H1 (cell line): ENCODE measurements at places on chromosomes 4 and X.

DNA sequence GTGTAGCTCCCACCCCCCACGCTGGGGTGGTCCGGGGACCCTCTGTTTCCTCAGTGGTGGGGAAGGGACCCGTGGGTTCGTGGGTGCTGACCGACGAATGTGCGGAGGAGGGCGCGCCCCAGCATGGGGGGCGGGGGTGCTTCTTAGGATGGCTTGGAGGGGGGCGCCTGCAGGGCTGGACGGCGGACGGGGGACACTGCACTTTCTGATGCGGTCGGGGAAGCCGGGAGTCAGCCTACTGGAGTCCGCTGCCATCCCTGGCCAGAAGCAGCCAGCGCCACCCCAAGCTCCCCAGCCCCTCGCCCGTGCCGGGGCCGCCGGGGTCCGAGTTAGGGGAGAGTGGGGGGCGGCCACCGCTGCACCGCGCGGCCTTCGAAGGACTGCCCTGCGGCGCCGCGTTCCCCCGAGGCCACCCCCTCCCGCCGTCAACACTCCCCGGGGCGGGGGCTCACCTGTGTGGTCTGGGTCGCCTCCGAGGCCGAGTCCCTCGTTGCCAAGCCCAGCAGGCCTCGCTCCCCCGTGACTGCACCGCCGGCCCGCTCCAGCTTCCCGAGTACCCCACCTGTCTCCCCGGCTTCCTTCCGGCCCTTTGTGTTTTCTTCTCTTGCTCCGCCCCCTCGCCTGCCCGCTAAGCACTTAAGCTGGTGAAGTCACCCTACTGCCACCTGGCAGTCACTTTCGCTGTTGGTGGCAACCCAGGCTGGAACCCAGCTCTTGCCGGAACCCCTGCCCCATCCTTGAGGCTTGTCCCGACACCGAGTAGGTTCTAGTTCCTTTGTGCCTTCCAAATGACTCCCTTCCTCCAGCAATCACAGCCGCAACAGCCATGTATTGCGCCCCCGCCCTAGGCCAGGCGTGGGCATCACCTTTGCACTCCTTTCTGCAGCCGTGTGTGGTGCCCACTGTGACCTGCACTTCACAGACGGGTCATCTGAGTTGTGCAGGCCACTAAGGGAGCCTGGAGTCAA lies at the start of gene OCIAD2:
Gene OCIAD2 (minus strand): TSS at position 569 of the 968 bp plus-strand sequence. CDS start 2,225 bp downstream, outside the sequence.
- DNase-seq = peak; percentile 81

GRCh38 chrX:34557733-34558132 lies 99.4 kb downstream of the TMEM47 start:
- no peak for DNase-seq

DNA sequence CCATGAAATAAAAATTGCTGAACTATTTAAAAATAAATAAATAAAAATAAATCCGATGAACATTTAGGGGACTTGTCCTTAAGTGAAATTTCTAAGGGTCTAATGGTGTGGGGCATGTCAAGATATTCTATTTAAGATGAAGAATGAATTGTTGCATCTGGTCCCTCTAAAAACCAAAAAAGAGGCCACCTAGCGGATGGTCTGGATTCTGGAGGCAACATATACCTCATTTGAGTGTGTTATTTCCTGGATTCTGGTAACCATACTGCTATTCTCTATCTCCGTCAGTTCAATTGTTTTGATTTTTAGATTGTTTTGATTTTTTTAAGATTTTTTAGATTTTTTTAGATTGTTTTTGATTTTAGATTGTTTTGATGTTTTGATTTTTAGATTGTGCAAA lies 28.3 kb downstream of the AGTR2 start:
- DNase-seq = no peak

DNA sequence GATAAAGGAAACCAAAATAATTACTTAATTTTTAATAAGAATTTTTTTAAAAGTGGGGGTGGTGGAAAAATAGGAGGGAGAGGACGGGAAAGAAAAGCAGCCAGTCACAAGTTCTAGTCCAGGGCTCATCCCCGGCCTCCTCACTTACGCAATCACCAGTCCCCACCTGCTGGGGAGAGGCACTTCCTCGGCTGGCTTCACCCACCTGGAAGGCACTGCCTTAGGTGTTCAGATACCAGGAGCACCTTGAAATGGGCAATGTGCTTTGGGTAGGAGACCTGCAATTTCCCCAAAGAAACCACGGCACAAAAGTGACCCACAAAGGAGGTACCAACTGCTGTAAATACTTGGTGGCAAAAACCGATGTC lies 23.8 kb downstream of the AFAP1 start:
- DNase-seq = no peak

GRCh38 chr4:109444182-109444844 lies 10.7 kb downstream of the SEC24B start:
- no peak for DNase-seq

DNA sequence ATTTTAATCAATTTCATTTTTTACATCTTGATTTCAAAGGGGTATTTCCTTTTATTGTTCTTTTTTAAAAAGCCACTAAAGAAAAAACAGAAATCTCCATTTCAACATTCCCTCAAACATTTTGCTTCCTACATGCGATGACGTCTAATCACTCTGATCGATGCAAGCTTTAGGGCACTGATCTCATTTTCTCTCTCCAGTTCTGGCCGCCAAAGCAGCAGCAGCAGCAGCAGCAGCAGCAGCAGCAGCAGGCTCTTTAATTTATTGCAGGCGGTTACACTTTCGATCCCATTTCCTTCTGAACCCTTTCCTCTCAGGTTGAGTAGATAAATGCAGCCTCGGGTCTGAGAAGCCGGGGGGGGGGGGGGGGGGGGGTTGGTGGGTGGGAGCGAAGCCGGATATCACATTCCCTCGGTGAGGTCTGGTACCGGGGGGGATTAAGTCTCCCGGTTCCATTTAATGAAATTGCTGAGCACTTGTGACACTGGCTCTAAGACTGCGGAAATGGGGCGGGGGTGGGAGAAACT lies 3.4 kb upstream of the PCDH7 start:
- DNase-seq = no peak

GRCh38 chrX:107935664-107936433 lies 46.3 kb downstream of the TEX13B start:
- no peak for DNase-seq

DNA sequence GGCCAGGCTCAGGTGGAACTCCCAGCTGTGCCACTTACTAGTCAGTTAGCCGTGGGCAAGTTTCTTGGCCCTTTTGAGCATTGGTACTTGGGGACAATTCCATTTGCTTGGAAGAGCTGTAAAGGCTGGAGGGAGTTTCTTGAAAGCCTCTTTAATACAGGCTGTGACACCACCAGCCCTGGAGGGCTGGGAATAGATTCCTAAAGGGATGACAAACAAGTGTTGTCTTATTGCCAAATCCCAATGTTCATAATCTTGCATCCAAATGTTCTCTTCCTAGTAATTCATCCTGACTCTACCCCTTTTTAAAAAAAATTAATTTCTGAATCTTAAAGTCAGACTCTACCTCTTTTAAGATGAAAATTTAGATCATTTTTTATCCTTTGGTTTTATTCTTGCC lies 14.6 kb upstream of the MED28 start:
- no peak for DNase-seq

DNA sequence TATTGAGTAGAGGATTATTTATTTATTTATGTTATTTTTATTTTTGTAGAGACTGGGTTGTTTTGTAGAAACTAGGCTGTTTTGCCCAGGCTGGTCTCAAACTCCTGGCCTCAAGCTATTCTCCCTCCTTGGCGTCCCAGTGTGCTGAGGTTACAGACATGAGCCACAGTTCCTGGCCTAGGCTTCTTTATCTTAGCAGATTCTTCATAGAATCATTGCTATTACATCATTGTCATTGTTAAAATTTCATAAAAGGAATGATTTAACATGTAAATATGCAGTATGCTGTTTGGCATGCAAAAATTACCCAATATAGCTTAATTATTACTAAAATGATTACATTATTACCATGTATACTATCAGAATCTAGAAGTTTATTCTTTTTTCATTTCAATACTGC lies 24.2 kb downstream of the SULT1E1 start:
- no peak for DNase-seq

GRCh38 chrX:134865682-134866255 lies 125.0 kb upstream of the SMIM10 start:
- DNase-seq = no peak

DNA sequence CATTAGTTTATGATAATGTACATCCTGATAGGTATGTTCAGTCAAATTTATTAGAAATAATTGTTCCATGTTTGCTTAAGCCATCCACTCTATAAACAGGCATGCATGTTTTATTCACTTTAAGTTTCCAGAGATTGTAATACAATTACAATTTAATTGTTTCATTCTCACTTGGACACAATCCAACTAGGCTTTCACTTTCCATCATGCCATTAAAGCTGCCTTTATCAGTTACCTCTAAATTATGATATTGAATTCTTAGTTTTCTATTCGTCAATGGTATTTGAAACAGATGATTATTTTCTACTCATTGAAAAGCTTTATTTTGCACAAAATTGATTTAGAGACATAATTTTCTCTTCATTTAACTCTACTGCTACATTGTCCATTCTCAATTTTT lies 1196.3 kb downstream of the RAPGEF2 start:
- DNase-seq = no peak

GRCh38 chr4:153780876-153781275 lies 8.0 kb downstream of the SFRP2 start:
- no peak for DNase-seq

DNA sequence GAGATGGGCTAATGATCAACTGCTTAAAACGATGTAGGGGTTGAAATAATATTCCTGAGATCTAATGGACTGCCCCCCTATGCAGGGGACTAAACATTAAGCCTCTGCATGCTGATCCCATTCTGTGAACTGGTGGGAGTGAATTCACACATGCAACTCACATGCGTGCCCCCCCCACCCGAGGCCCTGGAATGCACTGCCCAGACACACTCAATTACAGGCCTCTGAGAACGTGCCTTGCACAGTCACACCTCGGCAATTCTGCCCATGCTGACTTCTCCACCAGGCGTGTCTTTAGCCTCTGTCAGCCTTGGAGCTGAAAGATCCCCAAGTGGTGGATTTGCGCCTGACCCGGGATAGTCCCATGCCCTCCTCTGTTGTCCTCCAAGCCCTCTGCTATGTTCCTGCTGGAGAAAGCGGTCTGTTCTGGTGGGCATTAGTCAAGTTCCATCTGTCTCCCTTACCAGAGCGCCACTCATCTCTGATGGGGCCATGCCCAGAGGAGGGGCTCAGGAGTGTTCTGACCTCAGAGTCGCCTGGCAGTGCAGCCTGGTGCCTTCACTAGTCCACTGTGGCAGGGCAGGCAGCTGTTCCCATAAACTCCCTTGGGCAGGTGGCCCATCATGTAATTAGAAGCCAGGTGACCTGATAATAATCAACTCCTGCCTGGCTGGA lies 86.5 kb downstream of the DRD5 start:
- DNase-seq = no peak
